ENCODE measurements at places on chromosomes 2 and 18. TPM values are rescaled to one million over a fixed set of nuclear protein-coding genes. Genes with fewer than 3 reads are reported as not detected.

ZSWIM2 gene
- not detected for total RNA-seq

TNFRSF11A gene
- total RNA-seq, result 26.0 TPM

EFHD1 gene
- 2.7 TPM for total RNA-seq

MAP3K19 gene
- not detected for total RNA-seq

KLHL29 gene
- total RNA-seq, result 0.33 TPM

ST8SIA3 gene
- not detected for total RNA-seq

CYRIA gene
- 0.05 TPM for total RNA-seq

GATA6 gene
- not detected for total RNA-seq

STARD6 gene
- not detected for total RNA-seq

SFT2D3 gene
- total RNA-seq, result 5.8 TPM

ZNF397 gene
- total RNA-seq, result 16.1 TPM

SP5 gene
- total RNA-seq, result not detected

EGR4 gene
- not detected for total RNA-seq

GRCh38 chr2:127048618-127048935, 58.4 kb downstream of the BIN1 start:
- no peak for DNase-seq

- DNase-seq, result no peak
These were observed 3.0 kb downstream of the WDR75 start for GRCh38 chr2:189444322-189444721.

- no peak for DNase-seq
These were observed 256.0 kb upstream of the FANCL start for GRCh38 chr2:58497168-58497567.

- DNase-seq, result no peak
These were observed 17.7 kb downstream of the SMIM21 start for GRCh38 chr18:75409806-75410205.

- DNase-seq, result no peak
These were observed 19.9 kb downstream of the RNF144A start for GRCh38 chr2:6937157-6937556.

DNA sequence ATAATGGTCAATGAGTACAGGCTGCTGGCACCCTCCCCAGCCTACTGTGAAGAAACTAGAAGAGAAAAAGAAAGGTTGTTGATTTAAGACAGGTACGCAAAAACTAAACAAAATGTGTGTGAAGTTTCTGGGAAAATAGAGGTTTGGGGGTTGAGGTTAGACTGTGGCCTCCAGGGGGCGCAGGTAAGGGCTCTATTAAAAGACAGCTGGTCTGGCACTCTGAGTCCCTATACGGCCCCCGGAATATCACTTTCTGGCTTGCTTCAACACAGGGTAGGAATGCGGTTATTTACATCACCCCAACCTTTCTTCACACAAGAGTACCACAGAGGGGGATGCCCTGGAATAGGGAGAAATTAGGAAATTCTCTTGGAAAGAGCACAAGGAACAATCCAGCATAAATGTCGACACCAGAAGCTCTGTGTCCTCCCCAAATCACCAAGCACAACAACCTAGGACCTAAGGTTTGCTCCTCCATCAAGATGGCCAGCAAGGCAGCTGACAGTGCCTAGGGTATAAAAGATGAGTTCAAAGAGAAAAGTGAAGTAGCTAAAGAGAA, 480.8 kb upstream of the KLHL29 start:
- no peak for DNase-seq

DNA sequence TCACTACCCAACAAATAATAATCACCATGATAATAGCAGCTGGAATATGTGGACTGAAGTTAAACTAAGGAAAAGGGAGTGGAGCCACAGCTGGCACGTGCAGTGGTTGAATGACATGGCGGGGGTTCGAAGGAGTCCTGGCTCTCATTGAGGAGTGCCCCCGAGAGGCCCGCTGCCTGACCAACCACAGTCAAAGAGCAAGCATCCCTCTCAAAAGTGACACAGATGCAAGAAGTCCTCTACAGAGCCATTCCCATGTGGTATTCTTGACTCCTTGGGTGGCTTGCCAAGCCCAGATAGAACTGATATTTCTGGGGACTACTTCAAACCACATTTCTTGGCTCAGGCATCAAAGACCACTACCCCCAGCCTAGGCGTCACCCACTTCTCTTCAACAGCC, 405.1 kb downstream of the TNS1 start:
- no peak for DNase-seq

DNA sequence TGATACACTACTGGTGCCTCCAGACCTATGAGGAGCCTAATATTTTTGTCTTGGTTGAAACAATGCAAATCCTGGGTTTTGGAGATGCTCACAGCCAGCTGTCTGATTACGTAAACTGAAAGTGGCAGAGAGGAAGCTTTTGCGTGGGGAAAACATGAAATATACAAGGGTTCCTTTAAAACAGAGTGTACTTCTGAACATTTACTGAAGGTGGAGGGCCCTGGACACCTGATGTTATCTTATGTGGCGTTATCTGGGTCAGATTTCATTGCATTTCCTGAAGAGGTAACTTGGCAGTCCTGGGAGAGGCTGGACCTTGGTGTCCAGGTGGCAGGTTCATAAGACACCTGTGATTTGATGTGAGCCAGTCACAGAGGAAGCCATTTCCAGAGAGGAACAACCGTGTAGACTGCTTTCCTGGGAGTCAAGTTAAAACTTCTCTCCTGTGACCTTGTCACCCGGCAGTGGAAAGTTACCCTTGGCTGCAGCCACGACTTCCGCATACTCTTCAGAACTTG, 105.0 kb downstream of the NEDD4L start:
- DNase-seq, result no peak

DNA sequence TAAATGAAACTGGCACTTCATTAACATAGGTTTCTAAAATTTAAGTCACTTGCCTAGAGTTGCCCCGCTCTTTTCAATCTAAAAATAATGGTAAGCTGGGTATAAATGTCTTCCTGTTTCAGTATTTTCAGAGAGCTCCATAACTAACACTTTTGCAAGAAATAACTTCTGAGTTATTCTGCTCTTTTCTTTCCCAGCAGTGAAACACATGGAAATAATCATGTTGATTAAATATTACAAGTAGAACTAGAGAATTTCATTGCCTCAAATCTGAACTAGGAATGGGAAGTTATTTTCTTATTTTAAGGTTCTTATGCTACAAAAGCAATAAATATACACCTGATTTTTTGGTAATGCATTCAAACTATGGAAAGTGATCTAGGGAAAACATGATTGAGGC, 257.4 kb downstream of the IKZF2 start:
- no peak for DNase-seq

DNA sequence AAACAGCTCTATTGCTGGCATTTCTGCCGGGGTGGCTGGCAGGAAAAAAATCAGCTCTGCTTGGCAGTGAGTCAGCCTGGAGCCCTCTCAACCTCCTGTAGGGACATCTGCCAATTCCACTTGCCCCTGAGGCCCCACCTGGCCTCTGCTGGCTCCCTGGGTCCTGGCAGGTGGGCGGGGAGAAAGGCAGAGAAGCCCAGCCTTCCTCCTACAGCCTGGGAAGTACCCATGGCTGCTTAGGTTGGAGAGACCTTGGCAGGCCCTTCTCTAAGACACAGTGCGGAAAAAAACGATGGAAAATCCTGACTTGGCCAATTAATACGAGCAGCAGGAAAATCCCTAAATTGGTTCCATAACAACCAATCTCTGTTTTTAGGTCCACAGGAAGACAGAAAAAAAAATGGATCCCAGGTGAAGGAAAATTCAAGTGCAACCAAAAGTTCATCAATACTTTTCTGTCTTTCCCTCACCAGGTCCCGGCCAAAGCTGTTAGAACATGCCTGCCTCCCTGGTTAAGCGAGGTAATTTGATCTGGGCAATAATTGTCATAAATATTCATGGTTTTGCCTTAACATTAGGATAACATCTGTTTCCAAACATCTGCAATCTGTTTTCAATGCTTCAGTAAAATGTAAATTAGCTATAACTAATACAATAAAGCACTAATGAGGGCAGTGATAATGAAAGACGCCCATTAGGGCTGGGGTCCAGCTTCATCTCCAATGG, 245.9 kb downstream of the TFCP2L1 start:
- DNase-seq, result no peak

DNA sequence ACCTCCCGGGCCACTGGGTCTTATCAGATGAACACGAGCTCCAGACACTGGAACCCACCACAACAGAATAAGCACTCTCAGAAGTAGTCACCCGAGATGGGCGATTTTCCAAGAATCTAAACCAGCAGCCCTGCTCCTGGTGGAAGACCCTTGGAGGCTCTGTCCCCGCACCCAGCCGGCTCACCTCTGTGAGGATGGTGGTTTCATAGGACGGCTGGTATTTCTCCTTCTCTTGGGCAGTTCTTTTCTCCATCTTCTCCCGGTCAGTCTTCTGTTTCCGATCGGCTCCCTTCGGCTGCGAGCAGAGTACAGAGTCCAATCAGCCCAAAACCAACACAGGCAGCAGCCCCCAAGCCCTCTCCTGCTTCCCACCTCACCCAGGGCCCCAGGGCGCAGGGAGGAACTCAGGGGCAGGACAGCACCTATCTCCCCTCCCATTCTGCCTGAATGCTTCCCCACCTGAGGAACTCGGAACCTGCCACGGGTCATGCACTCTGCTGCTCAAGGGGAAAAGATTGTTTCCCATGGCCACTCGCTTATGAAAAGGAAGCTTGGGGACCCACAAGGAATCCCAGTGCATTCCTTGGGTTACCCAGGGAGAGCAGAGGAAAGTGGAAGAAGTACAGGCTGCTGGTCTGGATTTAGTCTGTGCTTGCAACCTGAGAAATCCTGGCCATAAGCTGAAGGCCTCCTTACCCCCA, 42.7 kb downstream of the TFCP2L1 start:
- no peak for DNase-seq

DNA sequence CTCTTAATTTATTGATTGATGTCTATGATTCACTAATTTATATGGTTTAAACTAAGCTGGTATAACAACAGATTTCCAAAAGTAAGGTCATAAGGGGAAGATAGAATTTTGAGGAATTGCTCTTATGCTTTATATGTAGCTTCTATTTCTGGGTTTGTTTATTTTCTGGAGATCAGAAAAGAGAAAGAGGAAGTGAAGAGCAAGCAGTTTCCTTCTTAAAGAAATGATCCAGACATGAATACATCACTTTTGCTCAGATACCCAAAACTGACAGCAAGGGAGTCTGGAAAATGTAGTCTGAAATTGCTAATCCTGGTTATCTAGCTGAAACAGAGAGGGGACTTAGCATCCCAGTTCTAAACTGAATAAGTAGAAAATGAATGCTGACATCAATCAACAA, 912.5 kb upstream of the CRIM1 start:
- no peak for DNase-seq

GRCh38 chr18:7059276-7059675, 58.3 kb downstream of the LAMA1 start:
- no peak for DNase-seq

- no peak for DNase-seq
These were observed at the start of gene HOXD10 for GRCh38 chr2:176115883-176116813. Gene HOXD10 (plus strand): TSS chr2:176116778. CDS start chr2:176116834, 56 bp downstream.

- DNase-seq, result no peak
These were observed 131.5 kb downstream of the FAM161A start for GRCh38 chr2:61722318-61722717.

- DNase-seq, result no peak
These were observed 2.2 kb downstream of the BOD1L2 start for GRCh38 chr18:57149051-57149450.

DNA sequence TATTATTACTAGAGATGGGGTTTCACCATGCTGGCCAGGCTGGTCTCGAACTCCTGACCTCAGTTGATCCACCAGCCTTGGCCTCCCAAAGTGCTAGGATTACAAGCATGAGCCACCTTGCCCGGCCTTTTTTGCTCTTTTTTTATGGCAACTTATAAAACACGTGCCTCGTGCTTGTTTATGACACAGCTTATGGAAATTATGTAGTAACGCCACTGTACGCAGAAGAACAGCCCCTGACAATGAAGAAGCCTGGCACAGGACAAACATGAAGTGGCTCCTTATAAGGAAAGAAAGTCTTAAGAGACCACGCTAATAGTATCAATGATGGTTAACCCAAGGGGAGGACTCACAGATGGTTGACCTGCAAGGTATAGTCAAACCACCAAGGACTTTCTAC, 37.2 kb upstream of the RAPH1 start:
- no peak for DNase-seq

- no peak for DNase-seq
These were observed 247.5 kb upstream of the LRATD1 start for GRCh38 chr2:14385043-14385442.

- no peak for DNase-seq
These were observed 4.4 kb downstream of the CAPN14 start for GRCh38 chr2:31212659-31213600.

DNA sequence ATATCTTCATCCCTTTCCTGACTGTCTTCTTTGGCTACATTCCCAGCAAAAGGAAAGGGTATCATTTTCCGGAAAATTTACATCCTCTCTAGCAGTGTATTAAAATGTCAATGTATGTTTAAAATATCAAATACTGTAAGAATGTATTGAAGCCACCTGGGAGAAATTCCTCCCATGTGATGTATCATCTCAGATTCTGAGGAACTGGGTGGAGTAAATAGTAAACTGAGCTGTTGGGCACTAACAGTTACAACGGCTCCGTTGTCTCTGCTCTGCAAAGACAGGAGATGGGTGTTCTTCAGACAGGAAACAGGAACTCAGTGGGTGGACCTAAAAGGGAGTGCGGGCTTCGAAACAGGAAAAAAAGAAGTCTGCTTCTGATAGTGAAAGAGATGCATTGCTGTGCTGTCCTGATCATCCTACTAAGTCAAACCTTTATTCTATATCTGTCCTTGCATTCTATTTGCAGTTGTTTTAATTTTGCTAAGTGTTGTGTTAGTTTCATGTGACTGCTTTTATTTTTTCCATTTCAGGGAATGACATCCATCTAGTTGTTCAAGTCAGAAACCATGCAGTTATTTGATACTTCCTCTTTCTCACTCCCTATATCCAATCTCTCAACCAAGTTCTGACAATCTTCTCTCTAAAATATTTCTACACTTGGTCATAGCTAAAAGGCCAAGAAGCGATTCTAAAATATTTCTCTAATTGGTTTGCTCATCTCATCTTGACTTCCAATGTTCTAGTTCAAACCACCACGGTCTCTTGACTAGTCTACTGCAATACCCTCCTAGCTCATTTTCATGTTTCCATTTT, 19.4 kb downstream of the DOK1 start:
- DNase-seq, result no peak

GRCh38 chr18:68734308-68734707, 19.4 kb upstream of the TMX3 start:
- no peak for DNase-seq

- DNase-seq, result no peak
These were observed 81.0 kb downstream of the EPC2 start for GRCh38 chr2:148725564-148725963.

DNA sequence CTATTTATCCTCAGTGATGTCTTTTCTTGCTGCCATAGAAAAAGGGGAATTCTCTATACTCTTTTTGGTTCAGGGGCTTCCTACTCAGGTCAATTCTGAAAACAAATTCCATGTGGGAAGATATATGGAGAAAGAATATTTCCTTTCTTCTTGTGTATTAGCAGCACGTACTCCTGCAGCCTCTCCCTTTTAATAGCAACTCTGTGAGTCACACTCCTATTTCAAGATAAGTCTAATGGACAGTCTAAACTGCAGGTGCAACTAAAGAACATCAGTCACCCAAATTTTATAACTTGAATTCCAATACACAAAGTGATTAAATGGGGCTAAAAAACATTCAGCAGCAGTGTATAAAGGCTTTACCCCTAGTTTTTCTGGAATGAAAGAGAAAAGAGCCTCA, 942.2 kb downstream of the CNTNAP5 start:
- no peak for DNase-seq

- no peak for DNase-seq
These were observed 132.7 kb downstream of the CCBE1 start for GRCh38 chr18:59564561-59564960.

All from activated CD4-positive, alpha-beta memory T cell treated with anti-CD3 and anti-CD28 coated beads, Interleukin-2, amount 10 ng/mL, durations not matched to agents 7 days and 5 days (primary cell).